Cardiac muscle cell (in vitro differentiated cells and primary cell): ENCODE measurements at places on chromosomes 12 and 14.
A peak's percentile ranks its signal among the peaks of the same experiment; 100 is the strongest.

DNA sequence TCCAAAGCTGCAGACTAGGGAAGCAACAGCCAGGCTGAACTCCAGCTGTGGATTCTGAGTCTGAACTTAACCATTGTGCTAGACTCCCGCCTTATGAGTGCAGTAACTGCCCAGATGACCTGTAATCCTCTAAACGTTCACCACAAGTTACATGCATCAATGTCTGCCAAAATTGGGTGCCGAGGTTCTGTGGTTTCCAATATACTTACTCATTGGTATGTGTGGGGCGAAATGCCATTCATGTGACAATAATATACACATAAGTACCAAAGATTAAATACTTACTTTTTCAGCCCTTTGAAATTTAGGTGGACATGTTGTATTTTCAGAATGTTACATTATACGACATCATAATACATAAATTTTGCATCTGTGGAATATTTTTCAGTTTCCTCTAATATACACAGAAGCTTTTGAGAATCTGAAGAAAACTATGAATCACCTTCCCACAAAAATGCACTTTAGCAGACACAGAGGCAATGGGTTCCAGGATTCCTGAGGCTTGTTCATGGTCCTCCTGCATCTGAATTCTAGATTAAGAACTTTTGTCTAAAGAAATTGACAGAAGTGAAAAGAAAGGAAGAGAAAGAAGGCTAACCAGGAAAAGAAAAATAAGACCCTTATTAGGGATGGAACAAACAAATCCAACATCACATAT is 31.7 kb downstream of the GRIP1 start:
- peak; percentile 74 for DNase-seq

DNA sequence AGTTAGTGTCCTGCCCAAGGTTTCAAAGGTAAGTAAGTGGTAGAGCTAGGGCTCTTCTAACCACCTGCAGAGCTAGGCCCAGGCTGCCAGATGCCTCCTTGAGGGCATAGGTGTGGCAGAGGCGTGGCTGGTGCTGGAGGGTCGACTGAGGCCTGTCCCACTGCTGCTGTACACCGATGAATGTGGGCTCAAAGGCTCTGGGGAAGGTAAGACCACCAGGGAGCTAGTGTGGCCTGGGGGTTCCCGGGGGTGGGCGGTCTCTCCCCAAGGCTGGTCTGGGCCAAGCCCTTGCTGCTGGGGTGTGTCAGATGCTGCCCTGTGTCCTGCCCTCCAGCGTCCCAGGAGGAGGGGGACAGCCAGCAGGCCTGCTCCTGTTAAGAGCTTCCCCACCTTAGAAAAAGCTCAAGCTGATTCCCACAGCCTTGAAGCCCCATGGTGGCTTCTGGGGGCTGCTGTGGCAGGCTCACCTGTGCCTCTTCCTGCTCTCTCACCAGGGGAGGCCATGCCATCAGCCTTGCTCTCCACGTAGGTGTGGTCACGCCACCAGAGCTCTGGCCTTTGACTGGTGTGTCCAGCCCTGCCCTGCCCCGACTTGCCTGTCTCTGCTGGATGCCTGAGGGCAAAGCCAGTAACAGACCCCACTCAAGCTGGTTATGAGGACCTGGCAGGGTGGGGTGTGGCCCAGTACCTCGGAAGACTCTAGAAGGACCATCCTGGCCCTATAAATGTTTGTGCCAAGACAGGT is 36.8 kb downstream of the SH2B3 start:
- no peak for DNase-seq

- DNase-seq, result no peak
Measured at GRCh38 chr14:92650581-92651105, 97.8 kb downstream of the LGMN start.

DNA sequence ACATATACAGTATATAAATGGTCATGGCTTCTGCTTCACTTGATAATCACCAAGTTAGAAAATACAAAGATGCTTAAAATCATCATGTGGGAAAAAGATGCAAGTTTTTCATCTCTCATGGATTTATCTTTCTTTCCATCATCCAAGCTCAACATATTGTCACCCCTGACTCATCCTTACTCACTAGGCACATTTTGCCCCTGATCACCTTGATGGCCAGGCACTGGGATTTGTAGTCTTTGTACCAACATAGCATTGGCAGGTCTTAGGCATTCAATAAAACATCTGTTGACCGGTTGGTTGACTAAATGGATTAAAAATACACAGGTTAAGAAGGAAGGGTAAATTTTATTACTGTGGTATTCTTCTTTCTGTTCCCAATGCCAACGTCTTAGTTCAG is 28.1 kb downstream of the KLHDC2 start:
- DNase-seq, result no peak

DNA sequence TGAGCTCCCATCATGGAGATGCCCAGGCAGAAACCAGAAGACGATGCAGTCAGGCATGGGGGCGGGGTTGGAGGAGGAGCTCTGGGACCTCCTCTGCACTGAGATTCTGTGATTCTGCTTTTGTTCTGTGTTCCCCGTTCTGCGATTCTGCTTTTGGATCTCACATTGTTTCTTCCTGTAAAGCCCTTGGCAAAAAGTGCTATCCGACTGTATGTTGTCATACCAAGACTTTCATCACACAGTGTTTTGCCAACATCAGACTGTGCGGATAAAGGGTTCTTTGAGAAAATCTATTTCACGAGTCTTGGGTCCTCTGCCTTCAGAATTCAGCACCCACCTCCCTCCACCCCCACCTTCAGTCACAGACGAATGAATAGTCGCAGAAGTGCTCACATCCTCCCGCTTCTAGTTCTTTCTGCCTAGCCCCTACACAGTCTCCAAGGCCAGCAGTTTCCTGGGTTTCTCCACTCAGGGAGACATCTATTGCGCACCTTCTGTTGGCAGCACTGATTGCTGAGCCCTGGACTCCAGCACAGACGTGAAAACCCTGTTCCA is 24.7 kb upstream of the PWP1 start:
- no peak for DNase-seq

DNA sequence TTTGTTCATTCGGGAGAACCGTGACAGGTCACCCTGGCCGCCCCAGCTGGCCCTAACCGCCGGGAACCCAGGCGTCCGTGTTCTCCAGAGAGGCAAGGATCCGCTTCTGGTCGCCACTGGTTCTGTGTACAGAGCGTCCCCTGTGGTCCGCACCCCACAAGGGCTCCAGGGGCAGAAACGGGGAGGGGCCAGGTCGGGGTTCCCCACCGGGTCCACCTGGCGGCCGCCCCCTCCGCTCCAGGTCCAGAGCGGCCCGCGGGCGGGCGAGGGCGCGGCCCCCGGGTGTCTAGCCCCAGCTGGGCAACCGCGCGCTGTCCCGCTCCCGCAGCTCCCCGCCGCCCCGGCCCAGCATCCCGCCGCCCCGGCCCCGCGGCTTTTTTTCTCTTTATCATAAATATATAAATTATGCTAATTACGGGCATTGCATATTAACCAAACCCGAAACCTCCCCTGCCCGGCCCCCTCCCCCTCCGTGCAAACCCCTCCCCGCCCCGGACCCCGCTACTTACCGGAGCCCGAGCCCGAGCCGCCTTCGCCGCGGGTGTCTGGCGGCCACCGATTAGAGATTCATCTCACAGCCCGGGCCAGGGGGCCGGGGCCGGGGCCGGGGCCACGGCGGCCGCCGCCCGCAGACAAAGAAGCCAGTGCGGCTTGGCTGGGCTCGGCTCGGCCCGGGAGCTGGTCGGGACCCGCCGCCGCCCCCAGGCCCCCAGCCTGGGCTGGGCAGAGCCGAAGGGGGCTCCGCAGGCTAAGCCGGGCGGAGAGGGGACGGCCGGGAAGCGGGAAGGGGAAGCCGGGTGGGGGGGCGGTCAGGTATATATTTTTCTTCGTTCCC is 512 bp downstream of the POU6F1 start:
- DNase-seq, result peak; percentile 66

DNA sequence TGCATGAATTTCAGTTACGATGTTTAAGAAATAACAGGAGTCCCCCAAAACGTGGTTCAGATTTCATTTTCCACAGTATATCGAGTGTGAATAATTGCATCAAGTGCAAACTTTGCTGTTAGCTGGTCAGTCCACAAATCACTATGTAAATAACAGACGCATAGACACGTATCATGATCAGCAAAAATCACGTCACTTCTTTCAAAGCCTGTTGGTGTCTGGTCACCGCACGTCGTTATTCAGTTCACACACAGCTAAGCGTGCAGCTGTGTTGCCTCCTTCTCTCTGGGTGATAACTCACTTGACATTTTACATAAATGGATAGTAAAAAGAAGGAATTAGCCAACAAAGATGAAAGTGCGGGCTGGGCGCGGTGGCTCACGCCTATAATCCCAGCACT is 126.8 kb upstream of the MED13L start:
- DNase-seq, result no peak

DNA sequence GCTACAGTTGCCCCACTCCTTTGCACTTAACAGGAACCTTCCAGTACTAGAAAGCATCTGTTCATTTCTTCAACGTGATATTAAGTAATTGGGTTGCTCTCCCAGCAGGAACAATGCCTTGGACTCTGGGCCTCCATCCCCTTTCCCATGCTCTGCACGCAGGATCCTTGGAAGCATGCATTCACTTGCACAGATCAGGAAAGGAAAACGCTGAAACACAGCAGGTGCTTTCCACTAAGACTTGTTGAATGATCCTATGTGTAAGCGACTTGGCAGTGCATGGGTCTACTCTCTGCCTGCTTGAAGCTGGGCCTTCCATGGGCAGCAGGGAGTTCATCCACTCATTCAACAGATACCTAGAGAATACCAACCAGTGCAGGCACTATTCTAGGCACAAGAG is 2.3 kb downstream of the LTBP2 start:
- DNase-seq, result no peak

DNA sequence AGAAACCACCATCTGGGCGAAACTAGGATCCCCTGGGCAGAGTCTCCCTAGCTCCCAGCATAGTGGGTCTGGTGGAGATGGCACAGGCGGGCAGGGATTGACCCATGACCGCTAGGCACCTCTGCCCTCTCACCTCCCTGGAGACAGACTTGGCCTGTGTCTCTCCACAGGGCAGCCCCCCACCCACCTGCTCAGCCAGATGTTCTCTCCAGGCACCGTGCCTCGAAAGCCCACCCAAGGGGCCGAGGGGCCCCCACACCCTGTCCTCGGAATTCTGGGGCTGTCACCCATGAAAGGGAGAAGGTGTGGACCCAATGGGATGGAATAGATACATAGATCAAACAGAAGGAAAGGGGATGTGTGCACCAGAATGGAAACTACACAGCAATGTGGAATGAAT is 229.1 kb upstream of the RTL1 start:
- DNase-seq, result no peak
